ENCODE measurements at places on chromosomes 3 and 15.

DNA sequence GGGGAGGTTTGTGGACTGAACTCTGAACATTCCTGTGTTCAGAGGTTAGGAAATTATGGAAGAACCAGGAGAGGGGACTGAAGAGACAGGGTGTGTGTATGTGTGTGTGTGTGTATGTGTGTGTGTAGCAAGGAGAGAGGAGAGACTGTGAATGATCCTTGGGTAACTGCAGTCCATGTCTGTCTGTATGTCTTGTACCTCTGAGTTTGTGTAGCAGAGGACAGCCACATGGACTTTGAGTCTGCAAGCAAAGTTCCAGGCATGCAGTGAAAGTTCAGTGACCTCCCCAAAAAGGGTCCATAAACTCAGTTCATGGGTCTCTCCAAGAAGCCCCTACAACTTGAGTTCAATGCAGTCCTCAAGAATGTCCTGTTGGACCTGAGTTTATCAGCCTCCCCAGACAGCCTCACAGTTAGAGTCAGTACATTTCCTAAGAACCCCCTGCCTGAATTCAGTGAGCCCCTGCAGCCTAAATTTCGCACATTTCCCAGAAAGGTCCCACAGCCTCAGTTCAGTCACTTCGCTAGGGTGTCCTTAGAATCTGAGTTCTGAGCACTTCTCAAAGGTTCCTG, 28.3 kb upstream of the HERC1 start:
- no peaks in the 10 kb centered on the region for H3K27me3 ChIP-seq
- H3K4me1 ChIP-seq: peaks cover 31% of the 10 kb centered on the region
- no peak overlapping the region for H3K27ac ChIP-seq

DNA sequence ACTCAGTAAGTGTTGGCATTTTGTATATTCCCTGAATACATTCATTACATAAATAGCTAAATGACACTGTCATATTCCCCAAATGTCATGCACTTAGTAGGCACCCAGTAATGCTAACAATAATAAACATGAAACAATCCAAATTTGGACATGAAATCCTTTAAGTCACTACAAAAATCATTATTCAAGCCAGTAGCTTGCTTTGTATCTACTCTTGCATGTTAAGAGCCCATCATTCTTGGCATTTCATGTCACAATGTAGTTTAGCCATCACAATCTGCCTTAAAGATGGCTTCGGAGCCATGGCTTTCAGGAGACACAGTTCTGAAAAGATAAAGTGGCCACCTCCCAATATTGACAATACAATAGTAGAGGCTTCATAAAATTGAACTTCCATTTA, 32.9 kb upstream of the TM4SF4 start:
- H3K4me1 ChIP-seq: peaks cover 4% of the 10 kb centered on the region
- no peak for DNase-seq
- no peaks in the 10 kb centered on the region for H3K36me3 ChIP-seq
- no peaks in the 10 kb centered on the region for H3K27me3 ChIP-seq
- no peak overlapping the region for H3K27ac ChIP-seq
- no peak overlapping the region for H3K4me3 ChIP-seq

DNA sequence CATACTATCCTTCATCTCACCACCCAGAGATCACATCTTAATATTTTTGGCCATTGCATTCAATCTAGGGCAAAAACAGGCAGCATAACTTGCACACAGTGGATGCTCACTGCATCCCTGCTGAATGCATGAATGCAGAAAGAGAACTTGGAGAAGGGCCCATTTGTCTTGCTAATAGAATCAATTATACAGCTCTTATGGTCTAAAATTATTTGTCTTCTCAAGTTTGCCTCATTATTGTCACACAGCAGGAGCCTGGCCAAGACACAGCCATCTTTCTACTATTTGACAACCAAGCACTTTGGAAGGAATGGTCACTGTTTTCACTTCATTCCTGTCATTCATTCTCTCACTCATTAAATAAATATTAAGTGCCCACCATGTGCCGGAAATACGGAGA, 1.2 kb upstream of the ARHGEF26 start:
- peaks cover 13% of the 10 kb centered on the region for H3K4me1 ChIP-seq
- H3K36me3 ChIP-seq: no peaks in the 10 kb centered on the region
- H3K27ac ChIP-seq: no peak overlapping the region
- H3K4me3 ChIP-seq: no peak overlapping the region

GRCh38 chr3:179151474-179151873, 3.3 kb downstream of the PIK3CA start:
- H3K4me1 ChIP-seq: peaks cover 41% of the 10 kb centered on the region
- no peaks in the 10 kb centered on the region for H3K27me3 ChIP-seq
- peaks cover 1% of the 10 kb centered on the region for H3K36me3 ChIP-seq
- H3K27ac ChIP-seq: peak overlapping the region; percentile 14

GRCh38 chr15:89836267-89837133, 21.8 kb upstream of the ANPEP start:
- H3K27ac ChIP-seq: no peak overlapping the region
- peaks cover 34% of the 10 kb centered on the region for H3K36me3 ChIP-seq
- H3K4me3 ChIP-seq: no peak overlapping the region
- peaks cover 6% of the 10 kb centered on the region for H3K4me1 ChIP-seq
- no peak for DNase-seq
- no peaks in the 10 kb centered on the region for H3K27me3 ChIP-seq

DNA sequence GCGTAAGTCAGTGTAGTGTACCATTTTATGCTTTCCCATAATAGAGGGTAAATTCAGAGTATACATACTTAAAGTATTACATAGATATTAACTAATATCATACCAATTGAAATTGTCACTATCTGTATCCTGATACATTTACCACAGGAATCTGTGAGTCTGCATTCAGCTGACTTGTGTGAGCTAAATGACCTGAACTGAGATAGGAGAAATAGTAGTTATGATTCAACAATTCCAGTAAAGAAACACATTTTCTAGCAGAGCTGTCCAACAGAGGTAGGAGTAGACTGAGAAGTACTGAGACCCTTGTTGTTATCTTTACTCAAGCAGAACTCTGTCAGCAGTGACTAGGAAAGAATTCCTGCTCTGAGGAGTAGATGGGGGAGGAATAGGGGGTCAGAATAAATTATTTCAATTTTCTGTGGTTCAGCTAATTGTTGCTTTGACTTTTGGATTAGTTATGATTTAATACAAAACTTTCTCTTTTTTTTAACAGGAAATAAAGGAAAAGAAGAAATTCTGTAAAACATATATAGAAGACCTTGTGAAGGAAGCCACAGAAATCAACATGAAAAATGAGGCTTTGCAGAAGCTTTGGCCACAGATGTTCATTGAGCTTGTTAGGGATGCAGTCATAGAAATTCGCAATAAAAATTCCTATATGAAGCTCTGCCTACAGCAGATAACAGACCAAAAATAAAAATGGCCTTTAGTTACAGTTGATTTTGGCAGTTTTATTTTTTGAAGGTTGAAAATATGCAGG, 66.2 kb upstream of the THSD4 start:
- no peak for DNase-seq
- no peaks in the 10 kb centered on the region for H3K4me1 ChIP-seq
- no peak overlapping the region for H3K4me3 ChIP-seq
- no peaks in the 10 kb centered on the region for H3K36me3 ChIP-seq
- no peak overlapping the region for H3K27ac ChIP-seq

- peaks cover 16% of the 10 kb centered on the region for H3K36me3 ChIP-seq
- no peak overlapping the region for H3K27ac ChIP-seq
- no peak for DNase-seq
- peaks cover 4% of the 10 kb centered on the region for H3K4me1 ChIP-seq
- no peaks in the 10 kb centered on the region for H3K27me3 ChIP-seq
These were observed 314.2 kb downstream of the LPP start for GRCh38 chr3:188468196-188468595.

DNA sequence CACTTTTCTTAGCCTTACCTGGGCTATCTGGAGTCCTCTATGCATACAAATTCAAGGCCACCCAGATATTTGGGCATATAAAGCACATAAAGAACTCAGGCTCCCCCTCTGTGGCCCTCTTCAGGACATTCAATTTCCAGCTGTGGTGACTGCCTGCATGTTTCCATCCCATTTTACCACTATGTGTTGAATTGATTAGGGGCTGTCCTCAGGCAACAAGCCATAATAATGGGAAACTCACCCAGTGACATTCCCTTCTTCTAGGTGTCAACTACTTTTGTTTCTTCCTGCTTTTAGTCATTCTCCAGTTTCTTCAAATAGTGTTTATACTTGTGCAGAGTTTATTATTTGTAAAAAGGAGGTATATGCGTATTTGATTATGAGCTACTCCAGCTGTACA, 18.0 kb downstream of the NRG4 start:
- H3K36me3 ChIP-seq: no peaks in the 10 kb centered on the region
- H3K4me3 ChIP-seq: no peak overlapping the region
- H3K4me1 ChIP-seq: peaks cover 3% of the 10 kb centered on the region
- no peak for DNase-seq

GRCh38 chr3:94429517-94429916, 366.7 kb downstream of the NSUN3 start:
- H3K4me1 ChIP-seq: no peaks in the 10 kb centered on the region
- no peaks in the 10 kb centered on the region for H3K36me3 ChIP-seq

GRCh38 chr3:95438274-95438673, 1375.4 kb downstream of the NSUN3 start:
- no peak for DNase-seq
- no peak overlapping the region for H3K27ac ChIP-seq
- no peaks in the 10 kb centered on the region for H3K4me1 ChIP-seq

DNA sequence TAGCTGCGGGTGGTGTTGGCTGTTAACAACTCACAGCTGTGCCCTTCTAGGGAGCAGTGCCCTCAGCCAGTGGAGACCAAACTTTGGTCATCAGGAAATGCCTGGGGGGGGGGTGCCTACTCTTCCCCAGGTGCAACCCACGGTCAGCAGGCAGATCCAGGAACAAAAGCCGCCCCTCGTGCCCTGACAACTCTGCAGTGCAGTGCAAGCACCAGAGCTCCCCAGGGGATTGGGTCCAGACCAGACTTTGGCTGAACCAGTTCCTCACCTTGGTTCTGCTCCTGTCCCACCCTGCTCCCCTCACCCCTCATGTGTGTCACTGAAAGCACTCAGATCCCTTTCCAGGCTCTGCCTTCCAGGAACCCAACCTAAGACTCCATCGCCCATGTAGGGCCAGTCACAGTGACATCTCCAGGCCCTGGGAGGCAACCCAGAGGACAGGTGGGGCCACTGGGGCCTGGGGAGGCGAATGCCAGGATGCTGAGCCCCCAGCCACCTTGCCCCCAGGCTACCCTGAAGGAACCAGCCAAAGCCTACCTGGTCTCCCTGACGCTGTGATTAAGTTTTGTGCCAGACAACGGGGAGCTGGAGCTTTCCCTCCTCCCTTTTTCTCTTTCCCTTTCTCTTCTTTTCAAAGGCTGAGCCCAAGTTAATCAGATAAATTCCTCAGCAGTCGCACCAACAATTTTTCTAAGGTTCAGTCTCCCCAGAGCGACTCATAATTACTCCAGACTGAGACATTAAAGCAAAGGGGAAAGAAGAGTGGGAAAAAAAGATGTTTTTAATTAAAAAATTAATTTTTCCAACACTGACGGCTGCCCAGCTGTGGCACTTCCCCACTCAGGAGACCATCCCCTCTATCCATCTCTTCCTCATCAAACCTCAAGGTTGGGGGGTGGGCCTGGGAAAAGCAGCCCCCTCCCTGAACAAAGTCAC, 207.5 kb upstream of the LINGO1 start:
- H3K27me3 ChIP-seq: peaks cover 21% of the 10 kb centered on the region
- DNase-seq: no peak
- no peak overlapping the region for H3K4me3 ChIP-seq
- no peaks in the 10 kb centered on the region for H3K4me1 ChIP-seq
- no peaks in the 10 kb centered on the region for H3K36me3 ChIP-seq

DNA sequence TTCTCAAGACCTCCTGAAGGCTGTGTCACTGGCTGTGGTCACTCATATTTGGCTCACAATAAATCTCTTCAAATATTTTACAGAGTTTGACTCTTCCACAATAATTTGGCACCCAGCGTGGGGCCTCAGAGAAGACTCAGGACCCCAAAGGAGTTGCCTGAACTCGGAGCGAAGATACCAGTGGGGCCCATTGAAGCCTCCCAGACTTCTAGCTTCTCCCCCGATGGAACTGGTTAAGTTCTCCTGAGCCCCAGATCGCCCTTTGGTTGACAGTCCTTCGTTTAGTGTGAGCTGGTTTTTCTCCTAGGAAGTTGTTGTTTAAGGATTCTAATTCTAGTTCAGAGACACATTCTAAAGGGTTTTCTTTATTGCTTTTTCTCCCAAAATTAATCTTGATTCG, 1.4 kb upstream of the SLC41A3 start:
- H3K36me3 ChIP-seq: no peaks in the 10 kb centered on the region
- peaks cover 5% of the 10 kb centered on the region for H3K4me1 ChIP-seq
- DNase-seq: no peak

DNA sequence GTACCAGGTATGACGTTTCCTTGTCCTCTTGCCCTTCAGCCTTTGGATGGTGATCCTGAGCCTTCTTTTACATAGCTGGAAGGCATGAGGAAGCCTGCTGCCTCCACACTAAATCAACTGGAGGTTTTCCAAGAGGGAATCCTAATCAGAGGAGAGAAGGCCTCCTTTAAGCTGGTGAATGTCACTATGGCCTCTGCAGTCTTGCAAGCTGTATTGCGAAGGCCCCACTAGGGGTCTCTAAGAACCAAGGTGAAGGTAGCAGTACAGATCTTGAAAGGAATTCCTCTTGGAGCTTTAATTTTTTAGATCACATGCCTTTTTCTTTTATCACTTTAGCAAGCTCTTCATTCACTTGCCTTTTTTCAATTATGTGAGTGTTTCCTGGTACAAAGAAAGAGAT, 119.2 kb downstream of the GHSR start:
- peaks cover 3% of the 10 kb centered on the region for H3K36me3 ChIP-seq
- no peaks in the 10 kb centered on the region for H3K4me1 ChIP-seq
- no peak for DNase-seq
- H3K4me3 ChIP-seq: no peak overlapping the region

- no peak for DNase-seq
- H3K27ac ChIP-seq: no peak overlapping the region
- no peak overlapping the region for H3K4me3 ChIP-seq
- no peaks in the 10 kb centered on the region for H3K36me3 ChIP-seq
These were observed 62.4 kb downstream of the COL8A1 start for GRCh38 chr3:99700631-99701268.

DNA sequence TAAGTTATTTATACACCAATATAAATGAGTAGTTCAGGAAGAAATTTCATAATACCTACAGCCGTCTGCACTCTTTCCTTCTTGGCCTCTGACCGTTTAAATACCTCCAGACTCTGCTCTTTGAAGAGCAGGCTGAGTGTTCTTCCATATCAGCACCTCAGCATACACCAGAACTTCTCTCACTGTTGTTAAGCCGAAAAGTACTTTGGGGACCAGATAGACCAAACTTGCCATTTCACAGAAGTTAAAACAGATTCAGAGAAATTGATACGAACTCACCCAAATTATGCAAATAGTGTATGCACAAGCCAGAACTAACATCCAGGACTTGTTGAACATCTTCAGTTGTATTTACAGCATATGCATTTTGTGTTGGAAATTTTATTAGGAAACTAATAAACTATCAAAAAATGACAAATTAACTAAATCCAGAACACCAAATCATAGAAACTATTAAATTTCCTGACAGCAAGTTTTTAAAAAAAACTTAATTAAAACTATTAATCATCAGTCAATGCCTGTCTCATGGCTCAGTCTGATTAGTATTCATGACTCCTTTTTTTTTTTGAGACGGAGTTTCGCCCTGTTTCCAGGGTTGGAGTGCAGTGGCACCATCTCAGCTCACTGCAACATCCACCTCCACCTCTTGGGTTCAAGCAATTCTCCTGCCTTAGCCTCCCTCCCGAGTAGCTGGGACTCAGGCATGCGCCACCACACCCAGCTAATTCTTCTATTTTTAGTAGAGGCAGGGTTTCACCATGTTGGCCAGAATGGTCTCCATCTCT, 24.1 kb downstream of the CGGBP1 start:
- no peak overlapping the region for H3K4me3 ChIP-seq
- H3K27me3 ChIP-seq: peaks cover 2% of the 10 kb centered on the region
- peaks cover 5% of the 10 kb centered on the region for H3K4me1 ChIP-seq
- no peaks in the 10 kb centered on the region for H3K36me3 ChIP-seq
- no peak overlapping the region for H3K27ac ChIP-seq
